ENCODE measurements at places on chromosomes 1 and 21. TPM values are rescaled to one million over a fixed set of nuclear protein-coding genes. Genes with fewer than 3 reads are reported as not detected.

DNA sequence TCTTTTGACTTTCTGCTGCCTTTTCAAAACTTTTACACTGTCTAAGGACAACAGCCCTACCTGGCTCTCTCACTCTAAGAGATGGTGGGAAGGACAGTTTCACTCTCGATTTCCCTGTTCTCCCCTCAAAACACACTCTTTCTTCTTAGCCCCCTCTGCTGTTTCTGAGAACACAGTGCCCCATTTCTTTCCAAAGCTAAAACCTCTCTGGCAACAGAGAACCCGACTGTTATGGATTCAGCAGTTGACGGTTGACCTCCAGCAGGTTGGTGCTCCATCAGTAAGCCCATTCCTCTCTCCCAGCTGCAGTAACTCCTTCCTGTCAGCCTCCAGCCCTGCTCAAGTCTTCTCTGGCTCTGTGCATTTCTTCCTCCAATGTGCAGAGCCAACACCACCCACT, 88.2 kb upstream of the ABCD3 start:
- DNase-seq, result no peak
- H3K4me3 ChIP-seq, result no peak overlapping the region
- H3K27me3 ChIP-seq, result peaks cover 3% of the 10 kb centered on the region
- H3K27ac ChIP-seq, result no peak overlapping the region
- no peaks in the 10 kb centered on the region for H3K36me3 ChIP-seq

DNA sequence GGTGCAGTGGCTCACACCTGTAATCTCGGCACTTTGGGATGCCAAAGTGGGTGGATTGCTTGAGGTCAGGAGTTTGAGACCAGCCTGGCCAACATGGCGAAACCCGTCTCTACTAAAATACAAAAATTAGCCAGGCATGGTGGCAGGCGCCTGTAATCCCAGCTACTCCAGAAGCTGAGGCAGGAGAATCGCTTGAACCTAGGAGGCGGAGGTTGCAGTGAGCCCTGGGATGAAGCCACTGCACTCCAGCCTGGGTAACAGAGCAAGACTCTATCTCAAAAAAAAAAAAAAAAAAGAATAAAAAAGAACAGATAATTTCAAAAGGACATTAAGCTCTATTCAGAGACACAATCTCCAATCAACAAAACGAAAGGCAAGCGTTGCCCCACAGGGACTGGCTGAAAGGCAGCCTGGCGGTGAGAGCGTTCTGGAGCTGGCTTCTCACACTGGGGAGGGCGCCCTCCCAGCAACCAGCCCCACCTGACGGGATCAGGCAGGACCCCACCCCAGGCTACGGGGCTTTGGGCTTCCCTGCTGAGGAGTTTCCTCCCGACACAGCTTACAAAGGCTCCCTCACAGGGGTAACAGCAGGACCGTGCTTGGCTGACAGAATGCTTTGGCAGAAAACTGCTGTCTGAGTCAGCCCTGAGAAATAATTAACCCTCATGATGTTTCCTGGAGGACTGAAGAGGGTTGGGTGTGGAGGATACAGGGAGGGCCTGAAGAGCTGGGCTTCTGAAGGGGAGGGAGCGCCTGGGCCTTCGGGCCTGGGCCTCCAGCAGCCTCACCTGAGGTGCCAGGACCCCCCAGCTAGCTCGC, 31.1 kb upstream of the SRP9 start:
- H3K27me3 ChIP-seq, result no peaks in the 10 kb centered on the region
- peak overlapping the region; percentile 50 for H3K27ac ChIP-seq
- H3K4me3 ChIP-seq, result no peak overlapping the region

DNA sequence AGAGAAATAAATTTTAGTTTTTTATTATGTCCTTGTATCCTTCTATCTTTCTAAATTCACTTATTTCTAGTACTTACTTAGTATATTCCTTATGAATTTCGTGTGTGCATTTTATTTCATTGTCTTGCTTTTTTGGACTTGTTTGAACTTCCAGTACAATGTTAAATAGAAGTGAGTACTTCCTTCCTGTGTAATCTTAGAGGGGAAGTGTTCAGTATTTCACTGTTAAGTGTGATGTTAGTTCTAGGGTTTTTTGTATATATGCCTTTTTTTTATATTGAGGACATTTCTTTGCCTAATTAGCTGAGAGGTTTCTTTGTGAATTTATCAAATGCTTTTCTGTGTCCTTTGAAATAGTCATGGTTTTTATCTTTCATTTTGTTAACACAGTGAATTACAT, 10.7 kb downstream of the LYPLAL1 start:
- no peak overlapping the region for H3K27ac ChIP-seq
- H3K4me3 ChIP-seq, result no peak overlapping the region
- no peaks in the 10 kb centered on the region for H3K27me3 ChIP-seq
- no peak for DNase-seq
- H3K4me1 ChIP-seq, result no peaks in the 10 kb centered on the region
- peaks cover 10% of the 10 kb centered on the region for H3K36me3 ChIP-seq

DNA sequence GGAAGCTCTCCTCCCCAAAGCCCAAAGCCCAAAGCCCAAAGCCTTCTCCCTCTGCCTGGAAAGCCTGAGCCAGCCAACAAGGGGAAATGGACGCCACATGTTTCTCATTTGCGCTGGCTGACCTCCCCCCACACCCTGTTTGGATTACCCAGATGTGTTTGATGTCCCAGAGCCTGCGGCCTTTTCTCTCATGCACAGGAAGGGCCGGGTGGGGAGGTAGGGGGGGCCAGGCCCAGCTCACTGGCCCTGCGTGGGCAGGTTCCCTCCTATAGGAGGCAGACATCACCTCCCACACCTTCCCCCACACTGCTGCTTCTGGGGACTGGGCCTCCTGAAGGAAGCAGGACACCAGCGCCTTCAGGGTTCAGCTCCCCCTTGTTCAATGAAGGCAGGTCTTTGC, 116.3 kb downstream of the NAV1 start:
- H3K4me3 ChIP-seq, result no peak overlapping the region
- no peak for DNase-seq
- H3K36me3 ChIP-seq, result no peaks in the 10 kb centered on the region
- no peak overlapping the region for H3K27ac ChIP-seq

Gene PROK1
- 0.19 TPM for total RNA-seq

- no peak for DNase-seq
- H3K27me3 ChIP-seq, result no peaks in the 10 kb centered on the region
- no peaks in the 10 kb centered on the region for H3K36me3 ChIP-seq
- H3K4me3 ChIP-seq, result no peak overlapping the region
- H3K27ac ChIP-seq, result peak overlapping the region; percentile 46
Measured at GRCh38 chr1:26540351-26540750, 10.8 kb downstream of the RPS6KA1 start.

DNA sequence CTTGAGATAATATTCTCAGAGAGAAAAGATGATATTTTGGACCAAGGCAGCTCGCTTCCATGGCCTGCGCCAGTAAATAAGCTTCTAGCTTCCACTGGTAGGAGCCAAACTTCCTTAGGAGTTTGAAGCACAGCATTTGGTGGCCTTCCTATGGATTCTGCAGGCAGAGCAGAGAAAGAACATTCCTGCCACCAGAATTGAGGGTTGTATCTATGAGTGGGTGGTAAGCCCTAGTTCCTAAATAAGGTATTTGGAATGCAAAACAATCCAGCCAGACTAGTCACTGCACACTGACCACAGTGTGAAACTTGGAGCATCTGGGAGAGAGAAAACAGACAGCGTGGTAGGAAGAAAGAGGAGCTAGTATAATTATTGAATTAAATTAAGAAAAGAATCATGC, 54.1 kb upstream of the BCAR3 start:
- H3K4me1 ChIP-seq, result peaks cover 20% of the 10 kb centered on the region
- no peak for DNase-seq
- no peak overlapping the region for H3K4me3 ChIP-seq
- H3K27me3 ChIP-seq, result no peaks in the 10 kb centered on the region
- H3K27ac ChIP-seq, result no peak overlapping the region

Measured in thymus (tissue), 14 donors.